ENCODE measurements at places on chromosomes 16 and 17.

DNA sequence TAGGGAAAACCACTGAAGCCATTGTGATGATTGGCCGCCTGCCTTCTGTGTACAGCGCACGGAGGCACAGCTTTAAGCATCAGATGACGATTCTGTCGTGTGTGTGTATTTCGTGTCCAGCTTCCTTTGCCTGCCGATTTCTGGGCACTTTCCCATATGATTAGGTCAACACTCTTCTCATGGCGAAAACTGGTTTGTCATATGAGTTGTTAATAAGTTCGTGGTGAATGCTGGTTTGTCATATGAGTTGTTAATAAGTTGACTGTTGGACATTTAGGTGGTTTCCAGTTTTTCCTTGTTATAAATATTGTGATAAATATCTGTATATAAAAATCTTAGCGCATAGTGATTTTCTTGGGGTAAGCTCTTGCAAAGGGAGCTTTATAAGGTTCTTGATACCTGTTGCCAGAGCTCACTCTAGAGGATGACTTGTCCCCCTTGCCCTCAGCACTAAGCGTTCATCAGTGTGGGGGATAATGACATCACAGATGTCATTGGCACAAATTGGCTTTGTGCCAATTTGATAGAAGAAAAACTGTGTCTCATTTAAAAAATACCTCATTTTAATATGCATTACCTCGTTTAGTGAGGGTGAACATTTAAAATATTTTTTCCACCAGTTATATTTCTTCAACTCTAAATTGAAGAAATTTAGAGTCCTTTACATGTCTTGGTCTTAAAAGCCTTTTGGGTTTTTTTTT is 40.0 kb downstream of the PGS1 start:
- DNase-seq: no peak

DNA sequence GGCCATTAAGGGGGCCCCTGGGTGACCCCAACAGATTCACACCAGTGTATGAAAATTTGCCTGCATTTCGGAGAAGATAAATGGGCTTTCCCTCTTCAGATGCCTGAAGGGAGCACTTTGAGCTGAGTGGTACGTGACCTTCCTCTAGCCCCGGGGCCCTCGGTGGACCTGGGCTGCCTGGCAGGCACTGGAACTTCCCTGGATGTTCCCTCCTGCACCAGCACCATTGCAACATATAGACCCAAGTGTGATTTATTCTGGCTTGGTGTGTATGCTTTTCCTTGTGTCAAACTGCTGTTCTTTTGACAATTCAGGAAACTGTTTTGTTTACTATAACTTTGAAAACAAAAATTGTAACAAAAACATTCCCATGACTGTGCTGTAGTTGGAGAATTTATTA is 93.8 kb downstream of the TNFRSF13B start:
- DNase-seq: no peak

GRCh38 chr17:48871551-48872351 is 20.8 kb upstream of the ATP5MC1 start:
- DNase-seq: no peak

GRCh38 chr16:67506468-67506867 is 22.2 kb upstream of the RIPOR1 start:
- DNase-seq: no peak

- no peak for DNase-seq
Observed at GRCh38 chr17:58785097-58785496, 29.4 kb downstream of the PPM1E start.

GRCh38 chr17:45792995-45793755 is 9.1 kb downstream of the CRHR1 start:
- no peak for DNase-seq

DNA sequence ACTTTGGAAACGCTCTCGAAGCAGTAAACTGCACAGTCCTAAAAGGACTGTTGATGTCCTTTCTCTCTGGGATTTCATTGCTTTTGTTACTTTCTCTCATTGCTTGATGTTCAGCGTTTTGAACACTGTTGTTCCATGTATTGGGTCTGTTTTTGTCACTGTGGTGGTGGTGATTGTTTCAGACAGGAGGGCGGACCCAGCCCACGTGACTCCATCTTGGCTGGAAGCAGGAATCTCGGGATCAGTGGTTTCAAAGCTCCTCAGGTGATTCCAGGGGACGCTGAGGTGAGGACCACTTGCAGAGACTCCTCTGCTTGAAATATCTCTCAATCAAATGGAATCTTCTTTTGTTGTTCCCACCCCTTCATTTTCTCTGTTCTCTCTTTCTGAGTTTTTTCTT is 18.3 kb downstream of the C16orf54 start:
- DNase-seq: no peak

- DNase-seq: no peak
Observed at GRCh38 chr16:48013491-48013901, 142.3 kb downstream of the ABCC12 start.

- no peak for DNase-seq
Observed at GRCh38 chr17:59607817-59608403, 11.8 kb upstream of the CLTC start.

DNA sequence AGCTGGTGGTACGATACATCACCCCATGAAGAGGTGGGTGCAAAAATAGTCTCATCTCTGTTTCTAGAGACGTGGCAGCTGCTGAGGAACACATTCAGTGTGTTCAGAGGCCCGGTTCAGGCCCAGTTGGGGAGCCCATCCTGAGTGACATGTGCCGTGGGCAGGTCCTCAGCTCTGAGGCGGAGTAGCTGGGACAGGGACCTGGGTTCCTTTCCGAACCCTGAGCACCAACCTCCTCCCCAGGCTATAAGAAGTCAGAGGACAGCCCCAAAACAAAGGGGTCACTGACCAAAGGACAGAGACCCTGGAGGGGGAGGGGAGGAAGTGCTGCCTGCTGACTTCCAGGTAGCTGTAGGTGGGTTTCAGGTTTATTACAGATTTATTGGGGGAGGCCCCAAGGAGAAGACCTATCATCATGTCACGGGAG is 5.1 kb downstream of the LDHD start:
- DNase-seq: no peak

DNA sequence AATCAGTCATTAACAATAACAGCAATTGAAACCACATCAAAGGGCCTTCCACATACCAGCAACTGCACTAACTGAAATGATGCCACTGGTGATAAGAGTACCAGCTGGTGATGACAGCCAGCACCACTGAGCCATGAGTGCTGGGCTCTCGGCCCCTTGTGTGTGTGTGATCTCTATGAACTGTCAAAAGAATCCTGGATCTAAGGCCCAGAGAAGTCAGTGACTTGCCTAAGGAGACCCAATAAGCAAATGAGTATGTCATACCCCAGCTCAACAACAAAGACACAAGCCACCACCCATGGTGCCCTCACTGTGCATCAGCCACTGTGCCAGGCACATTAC is 220.9 kb downstream of the ZNF423 start:
- DNase-seq: no peak

GRCh38 chr17:46192189-46192438 is 1.1 kb downstream of the KANSL1 start:
- no peak for DNase-seq

GRCh38 chr16:57818377-57819064 is 16.2 kb upstream of the KIFC3 start:
- DNase-seq: no peak

DNA sequence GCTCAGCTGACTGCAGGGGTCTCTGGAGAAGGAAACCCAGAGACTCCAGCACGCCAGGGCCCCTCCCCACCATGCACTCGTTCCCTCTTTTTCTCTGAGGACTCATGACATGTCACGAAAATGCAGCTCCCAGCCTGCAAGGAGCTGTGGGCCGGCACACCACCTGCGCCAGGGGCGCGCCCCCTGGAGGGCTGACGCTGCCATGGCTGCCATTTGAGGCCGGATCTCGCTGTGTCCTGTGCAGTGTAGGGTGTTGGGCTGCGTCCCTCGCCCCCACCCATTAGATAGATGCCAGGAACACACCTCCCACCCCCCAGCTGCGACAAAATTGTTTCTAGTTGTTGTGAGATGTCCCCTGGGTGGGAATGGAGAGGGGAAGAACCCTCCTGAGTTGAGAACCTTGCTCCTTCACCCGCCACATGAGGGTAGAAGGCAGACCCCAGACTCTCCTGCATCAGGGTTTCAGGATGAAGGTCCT is 8.2 kb downstream of the SYNGR2 start:
- DNase-seq: no peak

DNA sequence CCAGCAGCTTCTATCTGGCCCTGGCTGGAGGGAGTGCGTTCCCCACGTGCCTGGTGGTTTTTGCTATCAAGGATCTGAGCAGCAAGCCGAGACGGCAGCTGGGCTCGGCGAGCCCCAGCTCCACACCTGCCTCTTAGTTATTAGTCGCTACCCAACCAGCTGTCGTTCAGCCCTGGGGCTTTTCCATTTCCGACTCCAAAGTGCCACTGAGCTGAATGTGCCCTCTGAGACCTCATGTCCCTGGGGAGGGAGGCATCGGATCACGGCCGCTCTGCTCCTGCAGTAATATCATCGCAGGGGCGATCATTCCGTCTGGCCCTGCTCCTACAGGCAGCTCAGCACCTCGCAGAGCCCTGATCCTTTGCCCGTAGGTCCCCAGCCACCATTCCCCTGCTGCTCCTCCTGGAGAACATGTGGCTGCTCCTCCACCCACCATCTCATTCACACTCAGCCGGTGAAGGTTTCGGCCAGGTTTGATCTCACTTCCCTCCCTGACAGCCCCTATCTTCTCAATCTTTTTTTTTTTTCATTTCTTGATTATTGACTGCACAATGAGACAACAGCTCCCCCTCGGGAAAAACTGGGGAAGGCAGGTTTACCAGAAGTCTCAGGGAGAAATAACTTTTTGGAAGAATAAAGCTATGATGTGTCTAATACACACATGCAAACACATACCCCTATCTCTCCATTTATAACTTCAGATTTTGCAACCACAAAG is 86.7 kb downstream of the ZFHX3 start:
- DNase-seq: no peak

DNA sequence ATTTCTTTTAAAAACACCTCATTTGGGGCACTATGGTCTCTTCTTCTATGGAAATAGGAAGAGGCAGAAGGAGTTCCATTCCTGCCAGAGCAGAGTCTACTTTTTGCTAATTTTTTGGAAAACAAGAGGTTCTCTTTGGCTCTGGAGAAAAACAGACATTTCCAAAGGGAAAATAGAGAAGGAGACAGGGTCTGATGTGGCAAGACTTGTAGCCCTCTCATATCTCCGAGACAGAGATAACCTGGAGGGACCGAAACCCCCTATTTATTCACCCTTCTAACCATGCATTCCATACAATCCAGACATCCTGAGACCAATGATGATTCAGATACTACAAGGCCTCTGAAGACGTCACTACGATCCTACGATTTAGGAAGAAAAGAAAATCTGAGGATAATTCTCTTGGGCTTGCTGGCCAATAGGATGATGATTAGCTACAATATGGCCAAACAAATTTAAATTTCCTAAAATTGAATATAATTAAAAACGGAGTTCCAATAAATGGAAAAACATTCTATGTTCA is 70.2 kb downstream of the HIC1 start:
- DNase-seq: no peak

DNA sequence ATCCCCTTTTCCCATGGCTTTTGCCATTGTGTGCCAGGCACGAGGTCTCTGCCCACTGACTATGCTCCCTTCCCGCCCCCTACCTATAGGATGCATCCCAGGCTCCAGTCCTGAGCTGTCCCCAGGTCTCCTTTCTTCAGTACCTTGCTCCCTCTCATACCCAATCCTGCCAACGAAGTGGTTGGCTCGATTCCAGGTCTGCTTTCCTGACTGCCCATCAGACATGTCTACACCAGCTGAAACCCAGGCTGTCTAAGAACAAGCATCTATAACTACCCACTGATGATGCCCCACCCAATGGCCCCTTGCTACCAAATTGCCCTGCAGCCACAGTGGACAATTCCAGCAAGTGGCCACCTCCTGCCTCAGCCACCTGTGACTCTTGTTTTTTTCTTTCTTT is 479.1 kb downstream of the SOX9 start:
- DNase-seq: no peak

- DNase-seq: no peak
Observed at GRCh38 chr17:30219315-30219714, 16.2 kb downstream of the SLC6A4 start.

DNA sequence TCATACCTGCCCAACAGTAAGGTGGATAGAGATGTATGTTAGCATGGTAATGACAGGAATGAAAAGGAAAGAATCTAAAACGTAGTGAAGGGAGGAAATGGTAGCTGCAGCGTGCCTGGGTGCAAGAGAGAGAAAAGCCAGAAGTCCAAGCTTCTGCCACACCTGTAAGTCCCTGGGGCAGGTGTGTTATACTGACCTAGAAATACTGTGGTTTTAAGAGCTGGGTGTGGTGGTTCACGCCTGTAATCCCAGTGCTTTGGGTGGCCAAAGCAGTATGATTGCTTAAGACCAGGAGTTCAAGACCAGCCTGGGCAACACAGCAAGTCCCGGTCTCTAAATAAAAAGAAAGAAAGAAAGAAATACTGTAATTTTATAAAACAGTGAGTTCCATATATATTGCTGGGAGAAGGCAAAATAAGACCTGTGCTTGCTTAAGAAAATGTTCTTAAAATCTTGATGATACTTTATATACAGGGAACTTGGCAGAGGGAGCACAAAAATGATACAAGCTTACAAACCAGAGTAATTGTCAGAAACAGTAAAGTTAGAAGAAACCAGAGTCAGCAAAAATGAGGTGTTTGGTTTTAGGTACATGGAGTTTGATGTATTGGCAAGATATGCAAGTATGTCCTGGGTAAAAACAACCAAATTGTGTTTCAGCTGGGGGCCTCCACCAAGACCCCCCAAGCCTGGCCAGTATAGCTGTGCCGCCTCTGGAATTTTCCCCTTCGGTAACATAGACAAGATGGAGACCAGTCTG is 6.6 kb downstream of the ALOX12 start:
- no peak for DNase-seq

GRCh38 chr17:42706732-42707131 is 24.4 kb downstream of the CNTNAP1 start:
- no peak for DNase-seq

DNA sequence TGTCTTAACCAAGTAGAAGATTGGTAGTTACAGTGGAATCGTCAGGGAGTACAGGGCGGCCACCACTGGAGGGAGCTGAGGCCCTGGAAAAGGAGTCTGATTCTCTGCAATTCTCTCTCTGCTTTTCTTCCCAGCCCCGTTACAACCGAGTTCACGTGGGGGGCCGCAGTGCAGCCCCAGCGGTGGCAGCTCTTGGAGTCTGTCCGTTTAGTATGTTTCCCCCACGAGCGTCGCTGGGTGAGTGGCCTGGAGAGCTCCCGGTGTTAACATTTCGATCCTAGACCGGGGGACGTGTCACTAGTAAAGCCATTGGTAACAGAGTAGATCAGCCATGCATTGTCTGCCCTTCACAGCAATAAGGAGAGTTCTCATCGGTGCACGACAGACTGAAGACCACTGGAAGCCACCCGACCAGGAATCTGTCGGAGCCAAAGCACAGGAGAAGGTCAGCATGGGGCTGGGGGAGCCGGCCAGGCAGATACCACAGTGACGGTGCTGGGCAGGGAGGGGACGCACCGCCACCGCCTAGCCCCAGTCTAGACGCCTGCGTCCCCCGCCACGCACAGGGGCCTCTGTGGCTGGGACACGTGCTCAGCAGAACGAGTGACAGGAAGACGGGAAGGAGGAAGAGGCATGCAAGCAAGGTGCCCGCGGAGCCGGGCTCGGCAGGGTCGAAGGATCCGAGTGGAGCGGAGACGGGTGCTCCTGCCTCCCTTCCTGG is 15.7 kb downstream of the SLC16A3 start:
- no peak for DNase-seq

- DNase-seq: no peak
Observed at GRCh38 chr16:71732587-71732986, 8.1 kb upstream of the PHLPP2 start.
